Glutamatergic neuron (in vitro differentiated cells): ENCODE measurements at places on chromosomes 6 and 20.
A peak's percentile ranks its signal among the peaks of the same experiment; 100 is the strongest.

DNA sequence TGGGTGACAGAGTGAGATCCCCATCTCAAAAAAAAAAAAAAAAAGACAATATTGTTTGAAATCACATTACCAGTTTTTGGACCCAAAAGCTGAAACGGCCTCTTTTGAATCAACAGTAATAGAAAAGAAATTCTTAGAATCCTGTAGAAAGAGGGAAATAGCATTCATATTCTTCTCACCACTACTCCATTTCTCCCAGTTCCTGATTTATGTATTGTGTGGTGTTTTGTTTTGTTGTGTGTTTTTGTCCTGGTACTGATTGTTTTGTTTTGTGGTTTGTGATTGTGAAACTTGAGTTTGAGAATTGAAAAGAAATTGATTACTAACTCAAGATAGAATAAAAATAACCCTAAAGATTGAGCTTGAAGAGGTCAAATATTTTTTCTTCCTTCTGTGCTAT, 26.2 kb upstream of the EEF1A1 start:
- no peak for DNase-seq

DNA sequence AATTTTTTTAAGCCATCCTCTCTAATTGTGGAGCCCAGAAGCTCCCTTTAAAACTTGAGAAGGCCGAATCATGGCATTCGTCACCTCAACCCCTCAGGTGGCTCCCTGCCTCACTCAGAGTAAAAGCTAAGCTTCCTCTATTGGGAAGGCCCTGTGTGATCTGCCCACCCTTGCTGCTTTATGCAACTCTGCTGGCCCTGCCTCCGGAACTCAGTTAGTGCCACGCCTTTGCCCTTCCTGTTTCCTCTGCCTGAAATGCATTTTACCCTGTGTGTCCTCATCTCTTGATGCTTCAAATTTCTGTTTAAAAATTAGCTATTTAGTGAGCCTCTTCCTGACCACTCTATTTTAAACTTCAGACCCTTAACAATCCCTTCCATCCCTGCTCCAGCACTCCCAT, 5.7 kb downstream of the PACRG start:
- DNase-seq: no peak

- peak; percentile 54 for DNase-seq
Observed at GRCh38 chr20:35226884-35227681, 593 bp downstream of the MMP24 start.

DNA sequence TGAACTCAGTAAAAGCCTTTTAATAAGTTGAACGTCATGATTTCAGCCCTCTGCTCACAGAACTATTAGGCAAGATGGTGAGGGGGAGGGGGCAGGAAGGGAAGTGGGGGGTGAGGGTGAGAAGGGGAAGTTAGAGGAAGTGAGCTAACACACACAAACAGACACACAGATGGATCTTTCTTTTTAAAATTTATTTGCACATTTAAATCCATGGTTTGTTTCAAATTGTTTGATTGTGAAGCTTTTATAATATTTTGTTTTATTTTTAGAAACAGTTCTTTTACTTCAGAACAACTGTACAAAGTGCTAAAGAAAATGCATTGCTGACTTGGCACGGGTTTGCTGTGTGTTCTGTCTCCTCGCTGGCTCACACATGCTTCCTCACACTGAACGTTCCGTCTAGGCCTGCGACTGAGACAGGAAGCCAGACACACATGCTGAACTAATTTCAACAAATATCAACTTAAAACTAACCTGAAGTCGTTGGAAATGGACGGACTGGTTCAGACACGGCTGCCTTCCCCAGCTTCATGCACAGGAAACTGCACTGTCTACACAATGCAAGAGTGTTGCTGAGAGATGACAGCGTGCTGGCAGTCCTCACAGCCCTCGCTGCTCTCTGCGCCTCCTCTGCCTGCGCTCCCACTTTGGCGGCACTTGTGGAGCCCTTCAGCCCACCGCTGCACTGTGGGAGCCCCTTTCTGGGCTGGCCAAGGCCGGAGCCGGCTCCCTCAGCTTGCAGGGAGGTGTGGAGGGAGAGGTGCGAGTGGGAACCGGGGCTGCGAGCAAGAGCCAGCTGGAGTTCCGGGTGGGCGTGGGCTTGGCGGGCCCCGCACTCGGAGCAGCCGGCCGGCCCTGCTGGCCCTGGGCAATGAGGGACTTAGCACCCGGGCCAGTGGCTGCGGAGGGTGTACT, 8.1 kb upstream of the ZBP1 start:
- no peak for DNase-seq
